Activated CD8-positive, alpha-beta memory T cell treated with anti-CD3 and anti-CD28 coated beads, Interleukin-2, amount 10 ng/mL, durations not matched to agents 7 days and 5 days (primary cell): ENCODE measurements at places on chromosomes 2 and 18.

- no peak for DNase-seq
These were observed 188.5 kb downstream of the HDAC4 start for GRCh38 chr2:239212121-239212928.

DNA sequence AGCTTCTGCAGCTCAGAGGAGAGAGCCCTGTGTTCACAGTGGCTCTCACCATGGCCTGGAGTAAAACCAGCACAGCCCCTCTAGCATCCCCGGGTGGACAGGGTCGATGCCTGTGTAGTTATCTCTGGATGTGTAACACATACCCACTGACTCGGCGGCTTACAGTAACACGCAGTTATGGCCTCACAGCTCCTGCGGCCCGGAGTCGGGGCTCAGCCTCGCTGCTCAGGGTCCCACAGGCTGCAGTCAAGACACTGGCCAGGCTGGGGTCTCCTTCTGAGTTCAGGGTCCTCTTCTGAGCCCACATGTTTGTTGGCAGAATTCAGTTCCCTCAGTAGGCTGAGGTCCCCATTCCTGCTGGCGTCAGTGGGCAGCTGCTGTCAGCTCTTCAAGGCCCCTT, 2.5 kb upstream of the RAB17 start:
- no peak for DNase-seq

- DNase-seq, result peak; percentile 55
These were observed 120.5 kb upstream of the CXCR4 start for GRCh38 chr2:136238286-136239078.

DNA sequence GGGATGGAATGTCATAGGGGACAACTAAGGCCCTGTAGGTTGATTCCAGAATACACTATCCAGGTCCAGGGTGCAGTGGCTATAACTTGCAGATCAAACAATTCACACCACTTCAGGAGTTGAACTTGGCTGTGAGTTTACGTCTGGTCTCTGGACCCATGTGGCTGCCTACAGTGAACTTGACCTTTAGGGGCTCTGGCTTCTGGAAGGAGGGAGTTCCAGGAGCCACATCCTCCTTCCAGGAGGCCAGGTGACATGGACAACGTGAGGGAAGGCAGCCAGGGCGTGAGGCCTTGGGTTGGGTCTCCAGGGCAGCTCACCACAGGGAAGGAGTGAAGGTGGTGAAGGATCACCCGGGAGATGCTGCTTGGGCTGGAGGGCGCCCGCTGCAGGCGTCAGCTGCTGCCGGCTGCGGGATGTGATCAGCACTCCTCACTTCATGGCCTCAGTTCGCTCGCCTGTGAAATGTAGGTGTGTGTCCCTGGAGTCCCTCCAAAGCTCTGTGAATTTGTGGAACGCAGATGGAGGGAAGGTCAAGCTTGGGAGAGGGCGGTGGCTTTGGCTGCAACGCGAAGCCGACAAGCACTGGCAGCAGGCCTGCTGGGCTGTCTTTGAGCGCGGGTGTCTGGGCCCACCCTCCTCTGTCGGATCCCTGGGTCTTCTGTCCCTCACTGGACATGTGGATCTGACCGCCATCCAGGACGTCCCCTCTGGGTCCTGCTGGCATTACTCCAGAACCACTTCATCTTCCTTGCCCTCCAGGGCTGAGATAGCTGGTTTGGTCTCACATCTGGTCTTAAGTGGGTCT, 146.5 kb downstream of the GLI2 start:
- DNase-seq, result no peak

DNA sequence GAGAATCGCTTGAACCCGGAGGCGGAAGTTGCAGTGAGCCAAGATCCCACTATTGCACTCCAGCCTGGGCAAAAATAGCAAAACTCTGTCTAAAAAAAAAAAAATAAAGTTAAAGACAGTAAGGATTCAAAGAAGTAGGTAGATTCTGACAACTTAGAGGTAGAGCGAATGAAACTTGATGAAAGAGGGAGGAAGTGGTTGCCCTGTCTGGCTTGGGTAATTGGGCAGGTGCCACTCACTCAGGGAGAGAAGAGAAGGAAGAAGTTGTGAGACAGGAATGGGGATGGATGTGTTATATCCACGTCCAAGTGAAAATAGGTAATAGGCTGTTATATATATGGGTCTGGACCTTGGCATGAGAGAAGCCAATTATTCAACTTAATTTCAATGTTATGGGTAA, 26.3 kb downstream of the NDC80 start:
- DNase-seq, result no peak
